ENCODE measurements at places on chromosomes 2 and 18. TPM values are rescaled to one million over a fixed set of nuclear protein-coding genes. Genes with fewer than 3 reads are reported as not detected.

The AKAIN1 gene
- total RNA-seq = not detected

The UPP2 gene
- not detected for total RNA-seq

The UGT1A5 gene
- not detected for total RNA-seq

The ANKRD30BL gene
- not detected for total RNA-seq

The OR6B2 gene
- total RNA-seq = not detected

The DYNAP gene
- not detected for total RNA-seq

The CHMP3 gene
- 80.5 TPM for total RNA-seq

The SAG gene
- total RNA-seq = not detected

The LAMA1 gene
- total RNA-seq = 20.2 TPM

The SOX11 gene
- total RNA-seq = not detected

The FASTKD2 gene
- total RNA-seq = 28.0 TPM

Measured in hair follicular keratinocyte (primary cell).